ENCODE measurements at places on chromosomes 1 and 21.

DNA sequence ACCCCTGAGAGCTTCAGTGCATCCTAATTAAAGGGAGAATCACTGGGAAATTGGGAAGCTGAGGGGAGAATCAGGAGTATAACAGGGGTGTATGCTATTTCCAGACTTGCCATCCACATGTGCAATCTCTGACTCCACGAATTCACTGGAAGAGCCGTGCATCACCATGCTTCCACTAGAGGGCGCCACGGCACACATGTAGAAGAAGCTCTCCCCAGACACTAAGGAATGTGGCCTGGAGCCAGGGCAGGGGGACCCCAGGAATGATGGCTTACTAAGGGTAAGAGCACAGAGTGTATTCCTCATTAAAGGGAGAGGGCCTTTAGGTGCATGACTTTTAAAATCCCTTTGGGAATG lies 81.5 kb downstream of the ABCA4 start:
- peak; percentile 65 for DNase-seq

GRCh38 chr1:18241891-18242290 lies 134.3 kb downstream of the IGSF21 start:
- no peak for DNase-seq

DNA sequence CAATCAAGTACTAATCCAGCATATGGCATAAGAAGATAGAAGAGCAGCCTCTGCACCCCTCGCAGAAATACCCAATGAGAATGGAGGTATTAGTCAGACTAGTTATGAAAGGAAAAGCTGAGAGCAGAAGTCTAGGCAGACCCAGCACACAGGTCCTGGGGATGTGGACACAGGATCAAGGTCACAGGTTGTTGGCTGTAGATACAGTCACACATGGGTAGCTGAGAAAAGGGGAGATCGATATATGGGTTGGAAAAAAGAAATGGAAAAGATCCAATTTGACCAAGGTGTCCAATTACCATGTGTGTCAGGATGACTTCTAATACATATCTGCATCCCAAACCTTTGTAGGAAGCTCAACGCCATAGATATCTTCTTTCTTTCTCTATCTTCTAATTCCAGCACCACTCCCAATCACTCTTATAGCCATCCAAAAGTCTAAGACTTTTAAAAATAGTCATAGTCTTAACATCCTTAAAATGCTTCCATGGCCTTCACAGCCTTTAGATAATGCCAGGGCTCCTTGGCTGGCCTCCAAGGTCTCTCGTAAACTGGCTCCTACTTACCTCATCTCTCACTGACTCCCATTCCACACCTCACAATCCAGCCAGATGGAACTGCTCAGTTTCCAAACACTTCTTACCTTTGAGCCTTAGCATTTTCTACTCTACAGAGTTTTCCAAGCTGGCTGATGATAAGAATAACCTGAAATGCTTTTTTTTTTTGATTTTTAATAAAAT lies 8.3 kb upstream of the ZC3H11B start:
- no peak for DNase-seq

DNA sequence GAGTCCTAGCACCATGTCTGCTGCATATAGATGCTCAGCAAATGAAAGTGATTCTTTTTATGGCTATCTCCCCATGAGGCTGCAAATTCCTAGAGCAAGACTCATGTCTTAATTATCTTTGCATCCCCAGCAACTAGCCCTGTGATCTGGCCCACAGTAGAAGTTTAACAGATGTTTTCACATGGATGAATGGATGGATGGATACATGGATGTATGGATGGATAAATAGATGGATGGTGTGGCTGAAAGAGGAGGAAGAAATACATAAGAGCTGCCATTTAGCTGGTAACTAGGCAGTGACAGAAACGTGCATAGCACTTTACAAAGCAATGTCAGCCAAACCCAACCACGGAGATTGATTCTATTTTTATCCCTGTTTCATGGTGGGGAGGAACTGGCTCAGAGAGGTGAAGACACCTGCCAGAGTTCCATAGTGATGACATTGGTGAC lies 32.7 kb upstream of the ZBTB40 start:
- no peak for DNase-seq

GRCh38 chr1:40058453-40059337 lies 18.2 kb downstream of the CAP1 start:
- no peak for DNase-seq

- no peak for DNase-seq
Measured at GRCh38 chr1:175744833-175745232, 1.4 kb upstream of the TNR start.

DNA sequence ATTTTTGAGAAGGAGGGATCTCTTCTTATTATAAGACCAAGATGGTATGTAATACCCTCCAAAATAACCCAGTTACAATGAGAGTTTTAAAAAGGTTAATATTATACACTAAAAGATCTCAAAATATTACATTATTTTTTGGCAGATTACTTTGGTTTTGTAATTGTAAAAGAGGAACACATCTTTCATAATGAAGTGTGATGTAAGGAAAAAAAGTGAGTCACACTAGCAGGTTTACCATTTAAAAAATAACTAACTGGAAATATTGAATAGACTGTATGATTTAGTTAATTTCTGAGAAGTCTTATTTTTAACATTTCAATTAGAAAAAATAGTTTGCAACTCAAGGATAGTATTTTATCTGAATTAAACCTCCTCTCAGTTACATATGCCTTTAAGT lies 1.1 kb downstream of the F5 start:
- DNase-seq: no peak

- DNase-seq: no peak
Measured at GRCh38 chr21:32297449-32297848, 1.2 kb upstream of the MRAP start.

GRCh38 chr1:184387476-184388318 lies 868 bp downstream of the C1orf21 start:
- DNase-seq: no peak

DNA sequence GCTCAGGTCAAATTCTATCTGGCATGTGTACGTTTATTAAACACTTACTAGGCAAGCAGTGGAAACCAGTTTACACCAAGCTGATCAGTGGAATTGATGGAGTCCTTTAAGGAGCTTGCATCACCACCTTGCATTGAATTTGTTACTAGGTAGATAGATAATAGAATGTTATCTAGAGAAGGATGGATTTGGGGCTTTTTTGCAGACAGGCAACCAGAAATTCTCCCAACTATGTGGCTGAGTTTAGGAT lies 44.9 kb downstream of the HHAT start:
- DNase-seq: no peak

DNA sequence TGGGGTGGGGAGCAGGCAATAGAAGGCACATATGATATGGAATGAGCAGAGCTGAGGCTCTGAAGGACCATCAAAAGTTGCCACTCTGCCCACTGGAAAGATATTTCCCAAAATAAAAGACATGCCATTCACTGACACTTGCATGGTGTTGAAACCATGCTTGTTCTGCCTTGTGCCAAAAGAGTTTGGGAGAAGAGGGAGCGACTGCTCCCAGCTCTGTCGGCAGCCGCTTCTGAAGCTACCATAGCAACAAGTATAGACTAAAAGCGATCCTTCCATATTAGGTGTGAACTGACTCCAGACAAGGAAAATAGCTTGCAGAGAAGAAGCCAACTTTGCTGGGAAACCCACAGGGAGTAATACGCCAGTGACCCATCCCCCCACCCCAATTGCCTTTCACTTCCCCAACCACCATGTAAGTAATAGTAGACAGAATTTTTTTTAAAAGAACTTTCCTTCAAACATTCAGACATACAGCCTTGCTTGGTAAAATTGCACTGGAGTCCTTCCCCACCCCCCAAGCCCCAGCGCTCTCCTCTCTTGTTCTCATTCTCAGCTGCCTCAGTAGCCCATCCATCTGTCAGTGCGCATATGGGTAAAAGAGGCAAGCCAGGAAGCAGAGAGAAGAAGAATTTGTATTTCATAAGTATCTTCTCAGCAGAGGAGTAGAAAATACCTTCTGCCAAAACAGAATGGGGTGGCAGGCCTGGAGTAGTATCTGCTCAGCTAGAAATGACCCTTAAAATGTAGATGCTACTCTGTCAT lies 263.7 kb downstream of the OMA1 start:
- no peak for DNase-seq

Measured in left renal cortex interstitium (tissue), 4 donors.